Hepatocyte (in vitro differentiated cells): ENCODE measurements at places on chromosomes 6 and 20. TPM values are rescaled to one million over a fixed set of nuclear protein-coding genes. Genes with fewer than 3 reads are reported as not detected.

PEDS1 gene
- total RNA-seq = 24.5 and 29.5 TPM in 2 replicates

PET117 gene
- total RNA-seq = 21.8 and 27.7 TPM in 2 replicates

PLA2G7 gene
- 0.68 and 1.5 TPM in 2 replicates for total RNA-seq

GRCh38 chr6:69578361-69578890, 218.4 kb downstream of the LMBRD1 start:
- no peak for DNase-seq
- H3K27ac ChIP-seq = no peak overlapping the region
- no peaks in the 10 kb centered on the region for H3K36me3 ChIP-seq
- no peaks in the 10 kb centered on the region for H3K4me1 ChIP-seq

DNA sequence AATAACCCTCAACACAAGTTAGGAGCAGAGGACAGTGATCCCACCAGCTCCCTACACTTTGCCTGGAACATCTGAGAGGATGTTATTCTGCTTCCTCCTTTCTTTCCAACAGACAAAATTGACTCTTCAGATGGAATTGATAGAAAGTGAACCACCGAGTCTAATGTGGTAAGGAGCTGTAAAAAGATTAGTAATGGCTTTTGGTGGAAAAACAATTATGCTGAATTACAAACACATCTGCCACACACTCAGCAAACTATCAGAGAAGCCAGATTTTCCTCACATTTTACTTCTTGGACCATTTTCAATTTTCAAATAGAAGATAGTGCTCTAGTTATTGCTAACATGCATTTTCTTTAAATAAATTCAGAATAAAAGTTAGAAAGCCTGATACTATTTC, 171.8 kb upstream of the COL21A1 start:
- H3K27ac ChIP-seq = no peak overlapping the region
- no peak for DNase-seq
- no peaks in the 10 kb centered on the region for H3K27me3 ChIP-seq
- H3K4me1 ChIP-seq = no peaks in the 10 kb centered on the region
- no peaks in the 10 kb centered on the region for H3K36me3 ChIP-seq

JPH2 gene
- total RNA-seq = 5.7 and 6.6 TPM in 2 replicates
